ENCODE measurements at places on chromosomes 1 and 21.

GRCh38 chr1:27571439-27572018, 32.4 kb downstream of the AHDC1 start:
- no peak for DNase-seq

GRCh38 chr21:15669247-15669646, 60.5 kb upstream of the USP25 start:
- no peak for DNase-seq

DNA sequence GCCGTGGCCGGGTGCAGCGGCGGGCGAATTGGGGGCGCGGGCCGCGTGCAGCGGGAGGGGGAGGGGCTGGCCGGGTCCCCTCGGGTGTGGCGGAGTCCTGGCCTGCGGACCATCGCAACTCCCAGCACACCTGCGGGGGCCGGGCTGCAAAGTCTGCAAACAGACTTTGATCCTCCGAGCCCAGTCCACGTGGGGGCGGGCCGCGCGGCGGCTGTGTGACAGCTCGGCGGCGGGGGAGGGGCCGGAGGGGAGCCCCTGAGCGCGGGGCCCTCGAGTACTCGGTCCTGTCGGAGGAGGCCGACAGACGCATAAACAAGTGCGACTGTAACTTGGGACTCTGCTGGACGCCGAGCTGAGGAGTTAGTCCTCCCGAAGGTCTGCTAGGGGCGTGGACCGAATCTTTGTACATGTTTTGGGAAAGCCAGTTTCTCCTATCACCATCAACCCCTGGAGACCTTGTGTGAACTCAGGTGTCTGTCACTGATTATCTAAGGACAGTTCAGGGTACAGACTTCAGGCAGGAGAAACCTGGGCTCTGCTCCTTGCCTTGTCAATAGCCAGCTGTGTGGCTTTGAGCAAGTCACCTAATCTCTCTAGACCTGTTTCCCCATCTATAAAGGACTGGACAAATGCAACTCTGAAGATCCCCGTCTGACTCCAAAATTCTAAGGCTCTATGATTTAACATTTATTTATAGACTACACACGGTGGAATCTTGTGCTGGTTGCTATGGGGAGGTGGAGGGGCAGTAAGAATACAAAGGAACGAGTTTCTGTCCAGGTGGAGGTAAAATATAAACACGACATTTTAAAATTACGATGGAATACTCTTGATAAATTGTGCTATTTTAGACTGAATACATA, 710 bp upstream of the SLC30A1 start:
- DNase-seq = peak; percentile 75

DNA sequence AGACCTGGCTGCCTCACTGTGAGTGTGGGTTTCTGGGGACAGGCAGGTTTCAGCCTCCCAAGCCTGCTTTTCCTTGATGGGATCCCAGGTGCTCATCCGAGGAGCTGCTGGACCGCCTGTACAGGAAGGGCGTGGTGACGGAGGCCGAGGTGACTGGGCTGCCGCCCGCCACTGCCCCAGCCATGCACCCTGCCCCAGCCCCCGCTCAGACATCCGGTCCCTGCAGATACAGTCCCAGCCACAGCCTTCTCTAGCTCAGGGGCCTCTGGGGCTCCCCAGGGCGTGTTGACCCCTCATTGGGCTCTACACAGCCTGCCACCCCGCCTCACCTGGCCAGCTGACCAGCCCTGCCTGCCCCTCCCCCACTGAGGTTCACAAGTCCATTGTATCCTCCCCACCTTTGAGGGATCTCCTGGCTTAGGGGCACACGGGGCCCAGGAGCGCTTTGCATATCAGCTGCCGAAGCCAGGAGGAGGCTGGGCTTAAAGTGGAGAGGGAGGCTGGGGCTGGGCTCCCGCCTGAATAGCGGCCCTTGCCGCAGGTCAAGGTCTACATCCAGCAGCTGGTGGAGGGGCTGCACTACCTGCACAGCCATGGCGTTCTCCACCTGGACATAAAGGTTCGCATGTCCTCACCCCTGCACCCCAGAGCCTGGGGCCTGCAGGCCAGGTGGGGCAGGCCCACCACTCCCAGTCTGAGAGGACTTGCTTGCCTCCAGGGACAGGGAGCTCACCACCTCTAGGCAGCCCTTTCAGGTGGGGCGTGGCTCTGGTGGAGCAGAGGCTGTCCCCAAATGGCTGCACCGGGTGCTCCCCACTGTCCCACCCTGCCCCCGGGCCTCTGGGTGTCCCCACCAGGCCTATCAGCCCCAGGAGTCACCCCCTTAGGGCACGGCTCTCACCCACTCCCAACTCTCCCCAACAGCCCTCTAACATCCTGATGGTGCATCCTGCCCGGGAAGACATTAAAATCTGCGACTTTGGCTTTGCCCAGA, 38.5 kb downstream of the TRIM11 start:
- DNase-seq = no peak

GRCh38 chr1:219312967-219313366, 139.3 kb downstream of the LYPLAL1 start:
- no peak for DNase-seq

- no peak for DNase-seq
Measured at GRCh38 chr21:38822778-38823238, 17.1 kb downstream of the ETS2 start.

GRCh38 chr1:160548183-160548582, 25.1 kb upstream of the SLAMF6 start:
- DNase-seq = no peak

DNA sequence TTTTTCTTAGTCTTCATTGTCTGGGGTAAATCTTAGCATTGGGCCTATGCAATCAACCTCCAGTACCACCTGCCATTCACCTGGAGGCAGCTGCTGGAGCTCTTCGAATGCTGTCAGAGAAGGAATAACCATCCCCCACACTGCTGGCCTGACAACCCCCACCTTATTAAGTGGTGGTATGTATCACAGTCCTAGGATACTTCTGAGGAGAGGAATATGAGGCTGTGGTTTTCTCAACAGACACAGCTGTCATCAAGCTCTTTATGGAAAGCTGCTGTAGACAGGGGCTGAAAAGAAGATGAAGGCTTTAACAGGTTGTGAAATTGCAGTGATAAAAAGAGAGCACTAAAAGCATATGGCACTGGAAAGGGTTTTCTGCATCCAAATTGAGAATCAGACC, 61.7 kb downstream of the TSEN15 start:
- no peak for DNase-seq

- DNase-seq = no peak
Measured at GRCh38 chr1:234836045-234836681, 226.2 kb upstream of the IRF2BP2 start.

DNA sequence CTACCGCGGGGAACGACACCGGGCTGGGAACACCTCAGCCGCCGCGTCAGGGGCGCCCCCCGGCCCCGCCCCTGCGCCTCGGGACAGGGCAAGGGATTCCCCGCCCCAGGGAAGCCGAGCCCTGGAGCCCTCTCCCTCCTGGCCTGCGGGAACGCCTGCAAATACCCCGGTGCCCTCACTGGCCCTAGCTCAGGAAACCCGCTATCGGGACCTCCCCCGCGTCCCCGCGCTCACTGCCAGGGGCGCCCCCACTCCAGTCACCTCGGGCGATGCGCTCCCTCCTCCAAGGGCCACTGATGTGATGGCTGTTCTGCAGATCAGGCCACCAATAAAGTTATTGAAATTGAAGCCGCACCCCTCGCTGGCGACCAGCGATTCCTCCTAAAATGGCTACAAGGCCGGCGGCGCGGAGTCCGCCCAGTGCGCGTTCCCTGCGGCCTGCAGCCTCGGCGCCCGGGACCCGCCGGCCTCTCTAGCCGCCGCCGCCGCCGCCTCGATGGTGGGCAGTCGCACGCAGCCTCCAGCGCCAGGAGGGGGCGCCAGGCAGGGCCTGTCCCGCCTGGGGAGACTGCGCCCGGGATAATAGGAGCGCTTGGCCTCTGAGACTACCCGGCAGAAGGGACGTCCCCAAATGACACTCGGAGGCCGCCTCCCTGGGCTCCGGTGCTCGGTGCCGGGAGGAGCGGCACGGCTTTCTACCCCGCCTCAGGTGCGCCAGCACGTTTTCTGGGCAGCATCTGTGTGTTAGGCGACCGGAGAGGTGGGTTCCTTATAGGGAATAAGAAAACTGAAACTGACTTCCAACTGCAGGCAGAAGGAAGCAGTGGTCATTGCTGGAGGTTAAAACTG, at the start of gene PRKAB2:
Gene PRKAB2, minus strand, starts transcription at position 303 of the 849 bp plus-strand sequence. CDS start 326 bp downstream, outside the sequence.
- DNase-seq = peak; percentile 96

GRCh38 chr1:55974714-55975441, 604.5 kb downstream of the PLPP3 start:
- DNase-seq = no peak

- DNase-seq = no peak
Measured at GRCh38 chr21:31483146-31483545, 139.1 kb upstream of the TIAM1 start.

- peak; percentile 70 for DNase-seq
Measured at GRCh38 chr1:53541761-53542550, 82.8 kb downstream of the DMRTB1 start.

DNA sequence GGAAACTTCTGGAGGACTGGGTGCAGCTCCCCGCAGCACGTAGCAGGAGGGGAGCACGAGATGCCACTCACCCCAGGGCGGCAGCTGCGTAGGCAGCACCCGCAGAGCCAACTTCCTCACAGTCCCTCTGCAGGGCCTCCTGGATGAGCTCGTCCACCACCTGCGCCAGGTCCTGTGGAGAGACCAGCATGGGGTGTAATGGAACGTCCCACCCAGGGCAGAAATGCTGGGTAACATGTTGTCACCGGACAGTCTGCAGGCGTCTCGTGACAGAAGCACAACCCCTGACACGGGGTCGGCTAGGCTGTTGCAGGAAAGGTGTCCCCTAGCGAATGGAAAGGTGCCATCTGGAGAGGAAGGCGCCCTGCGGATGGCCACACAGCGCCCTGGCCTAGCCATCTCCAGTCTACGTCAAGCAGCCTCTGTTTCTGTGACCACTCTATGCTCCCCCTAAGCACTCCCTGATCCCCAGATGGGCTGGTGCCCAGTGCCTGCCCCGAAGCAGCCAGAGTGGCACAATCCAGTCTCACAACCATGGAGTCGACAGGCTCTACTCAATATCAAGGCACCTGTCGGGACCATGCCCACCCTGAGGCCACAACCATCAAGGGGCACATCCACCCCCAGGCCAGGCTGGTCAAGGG, 21.2 kb downstream of the MCM3AP start:
- DNase-seq = no peak

DNA sequence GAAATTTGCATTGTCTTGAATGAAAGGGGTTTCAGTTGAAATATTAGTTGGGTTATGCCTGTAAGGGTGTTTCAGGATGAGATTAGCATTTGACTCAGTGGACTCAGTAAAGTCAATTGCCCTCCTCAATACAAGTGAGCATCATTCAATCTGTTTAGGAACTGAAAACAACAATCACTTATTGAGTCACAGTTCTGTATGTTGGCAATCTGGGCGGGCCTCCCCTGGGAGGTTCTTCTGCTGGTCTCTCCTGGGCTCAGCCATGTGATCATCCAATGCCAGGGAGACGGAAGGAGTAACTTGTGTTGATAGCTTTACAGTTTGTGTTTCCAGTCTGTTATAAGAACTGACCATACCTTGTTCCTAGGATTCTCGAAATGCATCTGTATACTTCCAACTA, 262.9 kb upstream of the RUNX1 start:
- DNase-seq = no peak

GRCh38 chr1:207140536-207140935, 36.5 kb downstream of the C4BPA start:
- DNase-seq = no peak

GRCh38 chr21:31489014-31489413, 145.0 kb upstream of the TIAM1 start:
- no peak for DNase-seq

DNA sequence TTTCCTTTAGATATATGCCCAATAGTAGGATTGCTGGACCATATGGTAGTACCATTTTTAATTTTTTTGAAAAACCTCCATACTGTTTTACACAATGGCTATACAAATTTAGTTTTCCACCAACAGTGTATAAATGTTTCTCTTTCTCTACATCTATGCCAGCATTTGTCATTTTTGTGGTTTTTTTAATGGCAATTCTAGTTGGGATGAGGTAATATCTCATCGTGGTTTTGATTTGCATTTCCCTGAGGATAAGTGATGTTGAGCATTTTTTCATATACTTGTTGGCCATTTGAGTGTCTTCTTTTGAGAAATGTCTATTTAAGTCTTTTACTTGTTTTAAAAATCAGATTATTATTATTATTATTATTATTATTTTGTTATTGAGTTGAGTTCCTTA, 35.5 kb downstream of the PLA2G4A start:
- no peak for DNase-seq

- no peak for DNase-seq
Measured at GRCh38 chr1:193210996-193211395, 24.6 kb upstream of the B3GALT2 start.

DNA sequence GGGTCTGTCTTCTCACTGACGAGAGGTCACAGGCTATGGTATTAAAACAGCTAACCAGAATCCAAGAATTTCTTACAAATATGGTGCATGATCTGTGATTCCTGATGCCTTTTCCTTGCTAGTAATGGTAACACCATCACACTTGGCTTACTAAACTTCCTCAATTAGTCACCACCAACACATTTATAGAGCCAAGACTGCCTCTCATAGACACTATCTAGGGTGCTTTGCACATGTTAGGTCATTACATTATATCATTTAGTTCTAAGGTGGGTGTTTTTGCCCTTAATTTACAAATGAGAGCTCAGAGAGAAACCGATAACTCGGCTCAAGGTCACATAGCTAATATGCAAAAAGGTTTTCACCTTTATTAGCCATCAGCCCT, 8.7 kb downstream of the KIF21B start:
- no peak for DNase-seq

- DNase-seq = no peak
Measured at GRCh38 chr1:209746451-209747165, 9.2 kb upstream of the TRAF3IP3 start.

DNA sequence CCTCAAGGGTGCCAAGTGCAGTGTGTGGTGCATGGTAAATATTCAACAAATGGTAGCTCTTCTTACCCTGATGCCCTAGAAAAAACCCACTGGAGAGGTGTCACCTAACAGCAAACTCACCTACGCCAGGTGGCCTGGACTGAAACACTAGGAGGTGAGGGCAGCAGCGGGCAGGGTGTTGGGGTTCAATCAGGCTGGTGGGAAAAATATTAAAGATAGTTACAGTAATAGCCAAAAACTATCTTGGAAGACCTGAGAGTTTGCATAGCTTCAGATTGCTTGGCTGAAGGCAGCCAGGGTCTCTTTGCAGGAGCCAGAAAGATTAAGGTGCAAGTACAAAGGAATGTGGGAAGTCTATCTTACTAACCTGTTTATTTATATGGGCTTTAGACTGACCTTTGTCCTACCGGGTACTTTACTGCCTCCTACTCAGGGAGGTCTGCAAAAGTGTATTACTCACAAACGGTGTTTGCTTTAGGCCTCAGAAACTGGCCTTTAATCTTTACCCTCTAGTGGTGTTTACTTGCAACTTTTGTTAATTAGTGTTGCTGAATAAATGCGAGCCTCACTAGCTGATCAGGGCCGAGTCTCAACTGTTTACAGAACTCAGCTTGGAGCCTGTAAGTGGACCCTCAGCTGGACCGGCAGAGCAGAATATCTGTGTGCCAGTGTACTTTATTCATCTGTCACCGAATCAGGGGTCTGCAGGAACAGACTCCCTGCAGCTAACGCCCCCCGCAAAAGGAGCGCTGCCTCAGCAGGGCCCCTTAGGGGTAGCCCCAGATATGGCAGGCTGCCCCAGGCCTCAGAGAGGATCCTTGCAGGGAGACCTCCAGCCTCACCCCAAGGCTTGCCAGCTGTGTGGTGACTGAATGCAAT, 63.9 kb downstream of the SYF2 start:
- no peak for DNase-seq
